ENCODE measurements at places on chromosomes 5 and 9. TPM values are rescaled to one million over a fixed set of nuclear protein-coding genes. Genes with fewer than 3 reads are reported as not detected.
A peak's percentile ranks its signal among the peaks of the same experiment; 100 is the strongest.

- no peak for DNase-seq
Measured at GRCh38 chr9:13919401-13919800, 394.5 kb downstream of the NFIB start.

GRCh38 chr9:91419222-91420191 lies 4.1 kb downstream of the NFIL3 start:
- peak; percentile 57 for DNase-seq

- DNase-seq: peak; percentile 35
Measured at GRCh38 chr9:83706676-83707517, 861 bp downstream of the UBQLN1 start.

GRCh38 chr5:175162036-175162435 lies 281.9 kb downstream of the DRD1 start:
- no peak for DNase-seq

DNA sequence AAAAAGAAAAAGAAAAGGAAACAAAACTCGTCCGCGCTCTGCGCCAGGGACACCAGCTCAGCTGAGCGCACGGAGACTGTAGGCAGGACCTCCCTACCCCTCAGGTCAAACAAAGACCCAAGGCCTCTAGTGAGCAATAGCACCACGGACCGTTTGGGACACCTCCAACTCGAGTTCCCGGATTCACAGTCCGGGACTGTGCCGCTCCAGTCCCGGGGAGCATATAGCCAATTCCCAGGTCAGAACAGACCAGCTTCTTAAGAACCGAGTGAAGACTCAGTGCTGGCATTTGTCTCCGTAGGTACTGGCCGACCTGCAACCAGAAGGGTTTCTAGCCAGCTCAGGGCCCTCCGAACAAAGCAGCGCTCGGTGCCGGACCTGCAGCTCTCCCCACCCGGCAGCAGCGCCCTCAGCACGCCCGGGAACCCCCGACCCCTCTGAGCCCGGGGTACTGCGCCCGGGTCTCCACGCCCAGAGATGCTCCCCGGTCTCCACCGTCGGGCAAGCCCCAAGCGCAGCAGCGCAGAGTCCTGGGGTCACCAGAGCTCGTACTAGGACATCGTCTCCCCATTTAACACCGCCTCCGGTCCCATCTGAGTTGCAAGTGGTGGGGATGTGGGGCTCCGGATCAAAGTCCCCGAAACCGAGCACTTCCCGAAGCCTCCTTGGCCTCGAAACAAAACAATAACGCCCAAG lies 591 bp downstream of the ABCA1 start:
- DNase-seq: peak; percentile 44

DNA sequence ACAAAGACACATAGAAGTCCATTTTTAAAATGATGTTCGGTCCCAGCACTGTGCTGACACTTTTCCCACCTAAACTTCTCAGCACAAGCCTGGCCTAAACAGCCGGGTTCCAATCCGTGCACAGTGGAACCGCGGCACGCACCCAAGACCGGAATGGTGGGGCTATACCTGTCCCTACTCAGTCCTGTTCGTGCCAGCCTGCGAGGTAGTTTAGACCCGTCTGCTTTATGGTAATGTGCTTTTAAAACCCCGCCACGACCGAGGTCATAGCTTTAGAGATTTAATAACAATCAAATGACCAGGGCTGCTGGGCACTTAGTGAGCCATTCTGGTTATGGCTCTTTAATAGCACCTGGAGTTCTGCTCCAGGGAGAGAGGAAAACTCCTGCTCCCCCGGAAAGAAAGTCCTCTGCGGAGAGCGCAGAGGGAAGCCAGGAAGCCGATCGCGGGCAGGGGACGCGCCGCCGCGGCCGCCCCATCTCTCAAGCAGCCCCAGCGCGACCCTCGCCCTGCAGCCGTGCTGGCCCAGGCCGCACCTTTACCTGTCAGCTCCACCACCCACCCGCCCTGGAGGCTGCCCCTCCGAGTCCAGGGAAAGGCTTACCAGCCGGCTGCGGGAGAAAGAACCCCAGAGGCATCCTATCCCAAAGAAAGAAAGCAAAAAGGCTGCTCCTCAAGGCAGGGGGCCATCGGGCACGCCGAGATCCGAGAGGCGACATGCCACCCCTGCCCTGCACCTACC lies 511 bp downstream of the ARL15 start:
- DNase-seq: peak; percentile 51

DNA sequence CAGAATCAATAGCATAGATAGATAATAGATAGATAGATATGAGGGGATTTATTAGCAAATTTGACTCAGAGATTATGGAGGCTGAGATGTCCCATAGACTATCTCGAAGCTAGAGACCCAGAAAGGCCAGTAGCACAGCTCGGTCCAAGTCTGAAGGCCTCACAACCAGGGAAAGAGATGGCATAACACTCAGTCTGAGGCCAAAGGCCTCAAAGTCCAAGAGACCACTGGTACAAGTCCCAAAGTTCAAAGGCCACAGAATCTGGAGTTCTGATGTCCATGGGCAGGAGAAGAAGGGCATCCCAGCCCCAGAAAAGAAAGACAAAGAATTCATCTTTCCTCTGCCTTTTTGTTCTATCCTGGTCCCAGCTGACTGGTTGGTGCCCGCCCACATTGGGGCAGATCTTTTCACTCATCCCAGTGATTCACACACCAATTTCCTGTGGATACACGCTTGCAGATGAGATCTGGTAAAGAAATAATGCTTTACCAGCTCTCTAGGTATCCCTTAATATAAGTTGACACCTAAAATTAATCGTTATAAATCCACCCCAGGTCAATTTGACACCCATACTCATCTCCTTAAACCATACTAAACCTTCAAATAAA lies 127.8 kb upstream of the FBN2 start:
- DNase-seq: no peak

DNA sequence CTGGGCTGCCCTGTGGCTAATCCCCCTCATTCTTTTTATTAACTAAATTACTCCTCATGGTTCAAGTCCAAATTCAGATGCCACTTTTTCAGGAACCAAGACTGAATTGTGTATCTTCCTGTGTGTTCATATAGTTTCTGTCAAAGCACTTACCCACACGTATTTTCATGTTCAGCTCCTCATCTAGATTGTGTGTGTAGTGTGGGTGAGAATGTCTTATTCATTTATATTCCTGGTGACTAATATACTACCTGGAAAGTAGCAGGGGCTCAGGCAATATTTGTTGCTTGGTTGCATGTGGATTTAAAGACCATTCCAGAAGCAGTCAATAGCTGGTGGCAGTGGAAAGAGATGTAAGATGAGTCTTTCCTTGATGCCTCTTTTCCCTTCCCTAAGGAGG lies 48.5 kb upstream of the SRP19 start:
- DNase-seq: no peak

DNA sequence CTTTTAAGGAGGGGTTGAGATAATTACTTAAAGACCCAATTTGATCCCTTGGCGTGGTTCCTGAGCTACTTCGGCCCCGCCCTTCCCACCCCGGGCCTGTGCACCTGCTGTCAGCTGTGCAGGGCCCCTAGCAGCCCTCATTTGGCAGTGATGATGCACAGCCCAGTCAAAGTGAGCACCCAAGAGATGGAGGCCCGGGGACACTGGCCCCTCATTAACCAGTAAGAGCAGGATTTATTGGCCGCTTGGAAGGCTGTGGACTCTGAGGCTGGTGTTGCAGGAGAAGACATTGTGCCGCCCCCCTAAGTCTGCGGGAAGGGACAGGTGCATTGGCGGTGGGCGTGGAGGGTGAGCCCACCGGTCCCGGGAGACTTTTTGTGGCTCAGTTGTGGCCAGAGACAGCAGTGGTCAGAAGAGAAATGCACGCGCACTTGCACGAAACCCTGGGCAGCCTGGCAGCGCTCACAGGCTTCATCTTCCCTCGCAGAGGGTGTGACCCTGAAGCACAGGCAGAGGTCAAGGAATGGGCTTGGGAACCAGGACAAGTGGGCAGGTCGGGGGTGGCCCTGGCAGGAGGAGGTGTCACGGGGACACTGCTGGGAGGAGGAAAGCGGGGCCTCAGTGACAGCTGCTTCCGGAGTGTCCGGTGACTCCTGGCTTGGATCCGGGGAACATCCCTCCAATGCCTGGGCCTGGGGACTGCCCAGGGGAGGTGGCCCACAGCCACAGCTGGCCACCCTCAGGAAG lies 74.0 kb upstream of the RXRA start:
- no peak for DNase-seq

DNA sequence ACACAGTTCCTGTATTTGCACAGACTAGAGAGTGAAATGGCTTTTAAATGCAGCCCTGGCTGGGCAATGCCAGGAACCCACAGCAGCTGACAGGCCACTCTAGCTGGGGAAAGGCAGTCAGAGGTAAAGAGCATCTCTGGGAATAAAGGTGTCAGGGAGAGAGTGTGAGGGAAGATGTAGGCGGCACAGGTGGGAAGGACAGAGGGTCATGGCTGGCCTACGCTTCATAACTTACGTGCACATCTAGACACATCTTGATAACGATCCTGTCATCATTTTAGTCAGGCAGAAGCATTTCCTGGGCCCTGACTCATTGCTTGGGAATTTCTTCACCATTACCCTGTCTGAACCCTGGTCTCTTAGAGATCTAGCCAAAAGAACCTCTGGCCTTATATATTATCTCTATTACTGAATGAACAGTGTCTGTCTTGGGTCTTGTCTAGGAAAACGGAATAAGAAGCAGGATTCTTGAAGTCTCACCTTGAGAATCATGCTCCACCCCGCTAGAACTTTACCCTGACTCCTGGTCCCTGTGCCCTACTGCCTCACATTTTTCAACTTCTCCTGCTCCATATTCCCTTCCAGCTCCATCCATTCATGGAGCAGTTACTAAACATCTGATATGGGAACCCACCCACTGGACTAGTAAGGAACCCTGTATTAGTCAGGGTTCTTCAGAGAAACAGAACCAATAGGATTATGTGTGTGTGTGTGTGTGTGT lies 106.4 kb upstream of the ELL2 start:
- no peak for DNase-seq

DNA sequence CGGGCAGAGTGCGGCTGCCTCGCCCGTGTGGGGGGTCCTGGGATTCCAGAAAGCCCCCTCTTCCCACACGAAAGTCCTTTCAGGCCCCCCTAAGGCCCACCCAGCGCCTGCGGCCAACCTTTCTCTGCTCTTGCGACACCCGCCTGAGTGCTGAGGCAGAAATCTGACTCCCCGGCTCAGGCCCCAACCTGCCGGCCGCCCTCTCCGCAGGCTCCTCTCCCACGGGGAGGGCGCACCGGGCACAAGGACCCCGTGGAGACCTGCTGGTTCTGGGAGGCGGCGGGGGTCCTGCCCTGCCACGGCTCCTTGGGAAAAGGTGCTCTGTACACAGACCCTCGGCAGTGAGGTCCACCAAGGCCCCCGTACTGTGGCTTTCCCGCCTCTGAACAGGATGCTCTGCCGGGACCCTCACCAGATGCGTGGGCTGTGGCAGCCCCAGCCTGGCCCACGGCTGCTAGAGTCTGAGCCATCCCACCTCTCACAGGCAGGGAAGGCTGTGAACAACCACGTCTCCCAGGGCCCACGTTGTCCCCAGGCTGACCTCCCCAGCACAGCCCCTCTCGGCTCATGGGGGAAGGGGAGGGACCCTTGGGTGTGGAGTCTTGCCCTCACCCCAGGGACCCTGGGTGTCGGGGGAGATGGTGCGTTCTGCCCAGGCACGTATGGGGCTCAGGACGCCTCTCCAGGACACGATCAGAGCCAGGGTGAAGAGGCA lies 41.5 kb upstream of the EGFL7 start:
- no peak for DNase-seq

DNA sequence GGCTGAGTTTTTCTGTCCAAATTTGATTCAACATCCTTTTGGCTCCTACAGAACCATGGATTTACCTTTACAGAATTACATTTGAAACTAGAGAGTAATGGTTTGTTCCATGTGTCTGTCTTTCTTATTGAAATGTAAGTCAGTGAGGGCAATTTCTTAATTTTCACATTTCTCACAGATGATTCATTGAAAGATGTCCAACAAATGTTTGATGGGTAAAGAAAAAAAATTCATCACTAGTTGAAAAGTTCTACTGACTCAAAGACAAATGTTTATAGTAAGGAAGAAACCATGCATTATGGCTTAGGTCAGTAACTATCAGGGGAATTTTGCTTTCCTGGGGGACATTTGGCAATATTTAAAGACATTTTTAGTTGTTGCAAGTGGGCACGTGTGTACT lies 131.6 kb upstream of the TRPM3 start:
- no peak for DNase-seq

- DNase-seq: peak; percentile 70
Measured at GRCh38 chr9:97615439-97616072, 17.6 kb downstream of the TSTD2 start.

DNA sequence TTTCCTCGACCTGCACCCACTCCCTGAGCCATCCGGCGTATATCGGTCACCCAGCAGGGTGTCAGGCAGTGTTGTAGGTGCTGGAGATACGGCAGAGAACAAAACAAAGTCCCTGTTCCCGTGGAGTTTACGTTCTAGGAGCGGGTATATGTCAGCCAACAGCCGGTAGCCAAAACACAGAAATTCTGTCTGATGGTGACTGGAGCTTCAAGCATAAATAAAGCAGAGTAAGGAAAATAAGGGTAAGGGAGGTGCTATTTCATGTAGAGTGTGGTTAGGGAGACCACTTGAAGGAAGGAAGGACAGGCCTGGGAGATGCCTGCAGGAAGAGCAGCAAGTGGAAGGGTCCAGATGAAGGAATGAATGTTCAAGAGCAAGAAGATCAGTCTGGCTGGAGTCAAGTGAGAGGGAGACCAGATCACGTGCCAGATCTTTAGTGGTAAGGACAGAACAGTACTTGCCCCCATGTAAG lies 783 bp upstream of the ZFR start:
- DNase-seq: no peak

DNA sequence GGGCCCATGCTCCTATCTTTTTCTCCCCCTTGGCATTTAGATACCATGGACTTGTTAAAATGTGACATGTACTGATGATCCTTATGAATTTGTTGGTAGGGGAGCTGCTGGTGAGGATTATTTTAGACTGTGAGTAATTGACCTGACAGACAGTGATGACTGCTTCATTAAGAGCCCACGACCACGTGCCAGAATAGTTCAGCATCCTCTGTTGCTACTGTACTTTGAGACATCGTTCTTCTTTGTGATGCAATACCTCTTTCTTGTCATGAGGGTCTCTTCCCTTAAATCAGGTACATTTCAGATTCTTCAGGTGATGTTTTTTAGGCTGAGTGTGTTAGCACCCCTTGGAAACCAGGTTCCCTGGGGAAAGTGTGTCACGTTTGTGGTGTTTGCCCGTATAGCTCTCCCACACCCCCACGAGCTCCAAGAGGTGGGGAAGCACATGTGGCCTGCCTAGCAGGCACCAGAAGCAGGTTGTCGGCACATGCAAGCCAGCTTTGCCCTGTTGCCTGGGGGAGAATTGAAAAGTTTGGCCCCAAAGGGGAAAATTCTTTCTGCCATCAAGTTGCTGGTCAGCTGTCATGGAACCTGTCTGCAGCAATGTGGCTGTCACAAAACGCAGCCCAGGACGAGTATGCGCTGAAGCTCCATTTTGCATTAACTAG lies 25.1 kb downstream of the QRFP start:
- DNase-seq: no peak

DNA sequence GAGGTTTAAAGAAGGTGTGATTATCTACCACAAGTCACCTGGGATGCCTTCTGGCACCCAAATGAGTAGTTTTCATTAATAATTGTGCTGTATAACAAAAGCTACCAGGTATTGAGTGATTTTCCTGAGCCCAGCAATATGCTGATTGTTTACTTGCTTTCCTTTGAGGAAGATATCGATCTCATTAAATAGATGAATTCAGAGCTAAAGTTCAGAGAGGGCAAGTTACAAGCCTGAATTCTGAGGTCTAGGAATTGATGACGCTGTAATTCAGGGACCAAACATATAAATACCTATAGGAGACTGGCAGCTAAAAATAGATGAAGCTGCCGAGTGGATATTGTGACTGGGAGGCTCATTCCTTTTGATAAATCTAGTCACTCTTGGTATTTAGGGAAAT lies 1.1 kb downstream of the ERCC6L2 start:
- DNase-seq: no peak

The FOXI1 gene
- not detected for total RNA-seq

The BTNL8 gene
- 60.8 TPM for total RNA-seq

The OTP gene
- total RNA-seq: not detected

The PTGER4 gene
- 39.6 TPM for total RNA-seq

The PKD2L2 gene
- total RNA-seq: not detected
